ENCODE measurements at places on chromosomes 5 and 9. TPM values are rescaled to one million over a fixed set of nuclear protein-coding genes. Genes with fewer than 3 reads are reported as not detected.

The SOWAHA gene
- not detected for total RNA-seq

The CMYA5 gene
- 0.28 TPM for total RNA-seq

The ZBTB34 gene
- total RNA-seq = 7.7 TPM

The WNK2 gene
- not detected for total RNA-seq

The AQP7 gene
- total RNA-seq = not detected

The PCDHB10 gene
- total RNA-seq = 0.42 TPM

The INSL4 gene
- not detected for total RNA-seq

The GARIN3 gene
- not detected for total RNA-seq

The SV2C gene
- not detected for total RNA-seq

The GPSM1 gene
- 38.6 TPM for total RNA-seq
